ENCODE measurements at places on chromosomes 4 and X. TPM values are rescaled to one million over a fixed set of nuclear protein-coding genes. Genes with fewer than 3 reads are reported as not detected.

TSPAN7 gene
- polyA plus RNA-seq: 0.07 TPM

GRPR gene
- polyA plus RNA-seq: 2.0 TPM

RNF175 gene
- polyA plus RNA-seq: not detected

SLC10A4 gene
- not detected for polyA plus RNA-seq

RHOXF2 gene
- polyA plus RNA-seq: not detected

RHOXF1 gene
- polyA plus RNA-seq: not detected

MAOB gene
- polyA plus RNA-seq: 0.52 TPM

TRIM60 gene
- polyA plus RNA-seq: not detected

CAMK2D gene
- 77.7 TPM for polyA plus RNA-seq

ZAR1 gene
- polyA plus RNA-seq: not detected

KLB gene
- not detected for polyA plus RNA-seq
